ENCODE measurements at places on chromosomes 7 and 10.

- DNase-seq = no peak
Measured at GRCh38 chr10:48779546-48780152, 95.0 kb downstream of the WDFY4 start.

DNA sequence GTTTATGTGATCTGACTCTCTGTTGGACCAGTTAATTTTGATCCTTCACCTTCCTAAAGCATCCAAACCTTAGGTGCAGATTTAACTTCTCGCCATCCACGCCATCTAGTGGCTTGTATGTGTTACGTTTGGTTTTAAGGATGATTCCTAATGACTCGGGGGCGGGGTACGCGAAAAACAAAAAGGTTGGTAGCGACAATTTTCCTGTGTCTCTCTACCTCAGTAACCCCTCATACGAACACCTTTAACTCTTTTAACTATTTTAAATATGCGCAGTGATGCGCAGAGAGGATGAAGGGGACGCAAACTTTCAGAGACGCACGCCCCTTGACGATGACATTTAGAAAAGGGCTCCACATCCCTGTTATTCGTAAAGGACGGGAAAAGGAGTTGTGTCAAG is 714 bp upstream of the KCND2 start:
- DNase-seq = peak; percentile 23

DNA sequence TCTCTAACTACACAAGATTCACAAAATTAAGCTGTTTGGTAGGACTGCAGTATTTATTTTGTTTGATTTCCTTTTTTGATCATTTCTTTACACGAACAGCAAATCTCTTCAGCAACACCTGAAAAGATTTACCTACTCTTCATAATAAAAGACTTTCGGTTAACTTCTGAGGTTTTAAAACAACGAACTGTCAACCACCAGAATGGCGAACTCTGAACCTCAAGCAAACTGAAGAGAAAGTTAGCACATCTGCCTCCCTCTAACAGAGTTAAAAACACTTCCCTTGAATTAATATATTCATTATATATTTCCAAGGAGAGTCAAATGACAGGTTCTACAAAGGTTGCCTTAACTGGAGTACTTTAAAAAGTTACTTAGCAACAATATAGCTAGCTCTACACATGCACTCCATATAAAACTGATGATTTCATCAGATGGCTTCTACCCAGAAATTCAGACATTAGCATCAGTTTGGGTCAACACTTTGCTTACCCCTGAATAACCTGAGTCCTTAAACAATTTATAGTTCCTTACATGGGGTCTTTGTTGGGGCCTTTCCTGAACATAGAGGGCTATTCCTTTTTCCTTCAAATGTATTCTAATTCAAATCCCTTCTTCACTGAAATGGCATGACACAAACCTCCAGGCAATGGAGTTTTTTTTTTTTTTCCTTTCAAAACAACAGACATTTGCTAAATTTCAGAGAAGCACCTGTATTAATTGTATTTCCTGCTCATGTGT is 118.3 kb downstream of the SEM1 start:
- peak; percentile 57 for DNase-seq

GRCh38 chr10:70803775-70804420 is 11.8 kb upstream of the SGPL1 start:
- DNase-seq = no peak
